ENCODE measurements at places on chromosomes 1 and 21. TPM values are rescaled to one million over a fixed set of nuclear protein-coding genes. Genes with fewer than 3 reads are reported as not detected.
A peak's percentile ranks its signal among the peaks of the same experiment; 100 is the strongest.

DNA sequence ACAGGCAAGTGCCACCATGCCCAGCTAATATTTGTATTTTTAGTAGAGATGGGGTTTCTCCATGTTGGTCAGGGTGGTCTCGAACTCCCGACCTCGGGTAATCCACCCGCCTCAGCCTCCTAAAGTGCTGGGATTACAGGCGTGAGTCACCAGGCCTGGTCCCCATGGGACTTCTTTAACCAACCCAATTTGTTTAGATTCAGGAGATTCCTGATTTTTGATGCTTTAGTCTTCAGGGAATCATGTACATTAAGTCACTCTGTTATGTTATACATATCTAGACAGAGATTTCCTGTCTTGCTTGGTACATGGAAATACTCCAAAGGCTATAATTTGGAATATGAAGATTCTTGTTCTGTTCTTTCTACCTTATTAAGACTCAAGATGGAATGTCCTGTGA, 202.4 kb upstream of the L1TD1 start:
- no peak for DNase-seq

GRCh38 chr1:212315907-212316306, 30.7 kb downstream of the PPP2R5A start:
- peak; percentile 35 for DNase-seq

DNA sequence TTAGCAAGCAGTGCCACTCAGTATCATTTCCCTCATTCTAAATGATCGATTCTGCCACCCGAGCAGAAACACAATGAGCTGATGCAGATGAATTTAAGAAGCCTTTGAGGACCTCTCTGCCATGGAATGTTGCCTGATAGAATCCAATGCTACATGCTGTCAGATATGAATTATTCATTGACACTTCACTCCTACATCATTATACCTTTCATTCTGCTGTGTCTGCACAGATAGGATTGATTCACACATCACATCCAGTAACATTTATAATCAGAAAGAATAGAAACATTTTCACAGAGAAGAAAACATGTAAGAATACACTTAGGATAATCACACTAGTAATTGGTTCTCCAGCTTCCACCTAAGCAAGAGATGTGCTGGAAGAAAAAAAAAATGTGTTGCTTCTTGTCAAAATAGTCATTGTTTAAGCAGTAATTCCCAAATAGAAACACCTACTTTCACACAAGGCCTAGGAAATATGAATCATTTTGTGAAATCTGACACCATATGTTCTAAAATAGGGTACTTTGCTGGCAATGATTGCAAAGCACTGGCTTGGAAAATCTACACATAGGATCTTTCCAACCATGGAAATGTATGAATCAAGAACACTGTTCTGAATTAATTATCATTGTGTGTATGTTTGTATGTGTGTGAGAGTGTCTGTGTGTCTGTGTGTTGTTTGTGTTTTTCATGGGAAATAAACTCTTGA, 110.1 kb downstream of the GRIK1 start:
- no peak for DNase-seq

GRCh38 chr1:16127676-16128337, 28.1 kb downstream of the EPHA2 start:
- DNase-seq = no peak

GRCh38 chr1:58576727-58577653, at the start of gene TACSTD2:
Gene TACSTD2, minus strand, starts transcription at chr1:58577252. Its CDS starts 96 bp downstream, at chr1:58577156.
- no peak for DNase-seq

DNA sequence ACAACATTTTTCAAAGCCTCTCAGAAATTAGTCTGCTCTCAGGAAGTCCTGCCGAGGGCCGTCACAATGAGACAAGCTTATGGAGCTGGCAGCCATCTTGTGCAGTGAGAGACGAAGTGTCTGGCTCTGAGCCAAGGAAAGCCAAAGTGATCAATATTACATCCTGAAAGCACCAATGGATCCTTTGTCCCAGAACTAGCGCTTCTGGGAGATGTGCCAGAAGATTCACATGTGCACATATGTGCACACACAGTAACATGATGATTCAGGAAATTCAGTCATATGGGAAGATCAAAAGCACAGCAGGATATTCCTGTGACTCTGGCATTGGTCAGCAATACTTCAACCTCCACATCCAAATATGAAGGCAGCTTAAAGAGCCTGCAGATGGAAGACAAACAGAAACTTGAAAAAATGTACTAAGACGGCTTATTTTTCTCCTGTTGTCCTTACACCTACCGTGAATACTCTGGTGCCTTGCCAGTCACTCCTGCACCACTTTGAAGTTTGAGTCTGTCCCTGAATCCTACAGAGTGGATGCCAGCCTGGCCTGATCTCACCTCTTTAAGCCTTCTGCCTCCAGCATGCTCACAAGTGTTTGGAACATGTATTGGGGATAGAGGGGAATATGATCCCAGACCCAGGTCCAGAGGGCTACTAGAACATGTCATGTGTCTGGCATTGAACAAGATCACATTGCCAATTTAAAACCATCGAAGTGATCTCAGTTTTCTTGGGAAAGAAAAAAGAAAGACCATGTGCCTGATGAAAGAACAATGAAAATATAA, 44.5 kb upstream of the PRRX1 start:
- no peak for DNase-seq

- DNase-seq = no peak
Observed at GRCh38 chr1:84693785-84694184, 3.5 kb upstream of the SSX2IP start.

- DNase-seq = no peak
Observed at GRCh38 chr1:45322486-45323040, 4.1 kb upstream of the HPDL start.

DNA sequence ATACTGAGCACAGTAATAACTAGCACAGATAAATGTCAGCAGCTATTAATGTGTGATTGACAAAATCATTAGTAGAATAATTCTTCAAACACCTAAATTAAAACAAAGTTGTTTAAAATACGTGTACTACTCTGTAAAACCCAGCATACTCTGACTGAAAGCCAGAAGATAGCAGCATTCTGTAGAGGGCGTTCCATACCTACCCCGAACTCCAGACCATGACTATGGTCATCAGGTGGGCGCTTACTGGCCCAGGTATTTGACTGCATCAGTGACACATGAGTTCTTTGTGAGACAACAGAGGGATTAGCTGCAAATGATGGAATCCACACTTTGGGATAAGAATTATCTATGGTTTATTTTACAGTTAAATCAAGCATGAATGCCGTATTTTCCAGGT, 139.7 kb upstream of the POGK start:
- no peak for DNase-seq

GRCh38 chr1:79726321-79726720, 719.8 kb upstream of the ADGRL4 start:
- no peak for DNase-seq

GRCh38 chr1:98660940-98661543, 479 bp upstream of the SNX7 start:
- no peak for DNase-seq

DNA sequence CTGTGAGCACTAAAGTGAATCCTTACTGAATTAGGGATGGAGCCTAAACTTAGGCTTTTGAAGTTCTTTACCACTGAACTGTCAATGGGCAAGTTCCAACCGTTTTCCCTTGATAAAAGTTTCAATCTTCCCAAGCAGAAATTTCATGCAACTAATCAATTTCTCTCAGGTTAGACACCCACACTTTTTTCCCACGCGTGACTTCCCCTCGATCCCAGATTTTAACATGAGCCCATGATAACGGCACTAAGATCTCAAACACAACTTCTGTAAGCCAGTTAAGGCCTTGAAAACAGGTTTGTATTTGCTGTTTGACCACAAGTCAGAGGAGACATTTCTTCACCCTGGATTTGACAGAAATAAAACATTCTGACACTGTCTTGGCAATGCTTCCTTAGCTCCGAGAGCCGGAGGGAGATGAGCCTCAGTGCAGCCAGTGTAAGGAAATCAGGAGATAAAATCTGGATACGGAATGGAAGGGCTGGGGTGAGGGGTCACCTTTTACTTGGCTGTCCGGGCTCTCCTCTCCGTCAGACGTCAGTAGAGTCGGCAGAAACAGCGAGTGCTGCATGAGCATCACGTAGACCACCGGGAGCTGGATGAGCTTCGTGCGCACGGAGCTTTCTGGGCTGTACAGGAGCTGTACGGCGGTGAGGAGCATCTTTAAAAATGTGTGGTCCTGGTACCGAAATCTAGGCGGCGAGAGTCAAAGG, 39.7 kb downstream of the MRAP start:
- DNase-seq = no peak

DNA sequence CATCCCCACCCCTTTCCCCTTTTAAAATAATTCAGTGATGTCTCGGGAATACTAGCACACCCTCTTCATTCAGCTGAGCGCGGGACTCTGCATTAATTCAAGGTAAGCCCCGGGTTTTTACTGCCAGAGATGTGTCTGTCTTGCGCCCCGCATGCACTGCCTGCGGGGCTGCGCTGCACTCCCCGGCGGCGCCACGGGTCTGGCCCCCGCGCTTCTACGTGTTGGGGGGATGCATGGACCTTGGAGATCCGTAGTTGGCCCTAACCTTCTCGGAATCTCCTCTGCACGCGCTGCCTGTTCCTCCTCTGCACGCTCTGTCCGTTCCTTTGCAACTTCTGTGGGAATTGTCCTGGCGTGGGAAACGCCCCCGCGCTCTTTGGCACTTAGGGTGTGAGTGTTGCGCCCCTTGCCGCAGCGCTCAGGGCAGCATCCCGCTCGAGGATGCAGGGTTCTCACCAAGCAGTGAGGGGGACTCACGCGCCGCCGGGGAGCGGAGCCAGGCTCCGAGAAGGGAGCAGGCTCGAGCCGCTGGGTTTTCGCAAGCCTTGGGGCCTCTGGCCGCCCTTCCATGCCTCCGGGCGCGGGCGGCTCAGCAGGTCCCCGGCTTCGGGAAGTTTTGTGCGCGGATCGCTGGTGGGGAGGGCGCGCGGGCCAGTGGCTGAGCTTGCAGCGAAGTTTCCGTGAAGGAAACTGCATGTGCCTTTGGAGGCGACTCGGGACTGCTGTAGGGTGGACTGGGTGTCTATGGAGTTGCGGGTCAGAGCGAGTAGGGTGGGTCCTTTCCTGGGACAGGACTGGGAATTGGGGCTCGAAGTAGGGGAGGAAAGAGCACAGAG, 165.1 kb upstream of the CACNA1E start:
- DNase-seq = no peak

GRCh38 chr1:31181515-31182343, 58.0 kb downstream of the NKAIN1 start:
- DNase-seq = no peak

GRCh38 chr1:98314601-98315000, 346.9 kb upstream of the SNX7 start:
- DNase-seq = no peak

GRCh38 chr1:52153898-52154297, 12.0 kb downstream of the ZFYVE9 start:
- no peak for DNase-seq

DNA sequence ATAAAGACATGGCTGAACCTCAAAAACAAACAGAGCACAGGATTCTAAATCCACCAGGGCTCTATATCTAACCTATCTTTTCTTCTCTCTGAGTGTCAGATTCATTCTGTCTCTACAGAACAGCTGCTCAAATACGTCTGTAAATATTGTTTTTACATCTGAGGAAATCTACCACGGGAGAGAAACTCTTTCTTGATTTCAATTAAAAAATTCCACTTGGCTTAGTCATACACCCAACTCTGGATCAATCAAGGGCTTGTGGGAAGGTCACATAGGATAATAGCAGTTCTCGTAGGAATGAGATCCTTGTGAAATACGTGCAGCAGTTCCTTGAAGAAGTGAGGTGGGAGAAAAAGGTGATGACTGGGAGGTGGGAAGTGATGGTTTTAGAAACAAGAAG, 1355.7 kb upstream of the ADGRL2 start:
- no peak for DNase-seq

DNA sequence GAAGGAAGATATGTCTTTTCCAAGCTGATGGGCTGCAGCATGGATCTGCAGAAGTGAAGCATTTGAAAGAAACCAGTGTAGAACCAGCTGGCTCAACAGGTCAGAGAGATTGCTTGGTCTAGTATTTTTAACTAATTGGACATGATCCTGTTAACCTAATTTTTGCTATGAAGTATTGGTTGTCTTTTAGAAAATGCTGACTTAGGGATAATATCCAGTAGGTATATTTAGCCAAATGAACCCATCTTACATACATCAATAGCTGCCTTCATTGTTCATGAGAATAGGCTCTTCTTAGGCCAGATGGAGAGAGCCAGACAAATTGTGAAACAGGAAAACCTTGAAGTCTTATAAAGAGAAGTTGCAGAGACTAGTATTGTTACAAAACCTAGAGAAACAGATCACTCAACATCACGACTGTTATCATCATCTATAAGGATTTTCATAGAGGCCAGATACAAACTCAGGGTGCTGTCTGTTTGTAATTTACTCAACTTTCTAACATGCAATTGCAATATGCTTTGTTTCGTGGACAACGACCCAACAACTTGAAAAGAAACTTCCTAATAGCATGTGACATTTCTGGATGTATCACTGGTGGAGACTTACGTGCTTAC, 148.2 kb downstream of the DISC1 start:
- no peak for DNase-seq

- no peak for DNase-seq
Observed at GRCh38 chr1:203186091-203186445, 436 bp downstream of the CHI3L1 start.

GRCh38 chr1:19220080-19220846, 10.2 kb upstream of the UBR4 start:
- DNase-seq = no peak

DNA sequence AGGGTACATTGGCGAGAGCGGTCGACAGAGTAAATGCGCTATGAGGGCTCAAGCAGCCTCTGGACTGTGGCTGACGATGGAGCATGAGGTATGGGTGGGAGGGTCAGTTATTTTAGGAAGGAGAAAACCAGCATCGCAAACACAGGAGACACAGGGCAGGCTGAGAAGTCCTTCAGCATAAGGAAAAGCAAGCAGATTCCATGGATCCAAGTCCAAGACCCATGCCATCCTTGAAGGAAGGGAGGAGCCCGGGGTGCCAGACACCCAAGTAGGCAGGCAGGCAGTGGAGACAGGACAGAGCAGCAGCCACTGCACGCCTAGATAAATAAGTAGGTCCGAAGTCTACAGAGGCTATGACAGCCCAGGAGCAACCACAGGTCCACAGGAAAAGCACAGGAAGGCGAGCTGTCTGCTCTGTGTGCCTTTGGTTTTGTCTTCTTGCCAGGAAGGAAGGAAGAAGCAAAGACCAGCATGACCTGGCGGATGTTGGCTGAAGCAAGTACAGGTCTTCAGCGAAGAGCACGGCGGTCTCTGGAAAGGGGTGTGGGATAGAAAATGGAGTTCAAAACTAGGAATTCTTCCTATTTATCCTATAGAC, 76.4 kb upstream of the SLC45A1 start:
- DNase-seq = no peak

GRCh38 chr1:183869230-183869629, 64.3 kb downstream of the RGL1 start:
- no peak for DNase-seq

- no peak for DNase-seq
Observed at GRCh38 chr21:34085129-34085528, 11.8 kb downstream of the MRPS6 start.

GRCh38 chr1:21255284-21255942, 34.9 kb downstream of the ECE1 start:
- DNase-seq = peak; percentile 82

The ZNF593OS gene
- not detected for total RNA-seq

The CATSPERE gene
- 0.09 TPM for total RNA-seq

The MAGOH gene
- 57.6 TPM for total RNA-seq

The OVAAL gene
- total RNA-seq = not detected

The OR13G1 gene
- total RNA-seq = not detected

The VTCN1 gene
- not detected for total RNA-seq

The LRRC52 gene
- not detected for total RNA-seq

The IVL gene
- not detected for total RNA-seq

The GPX7 gene
- total RNA-seq = 0.07 TPM

The SLC16A4 gene
- 412 TPM for total RNA-seq

The GJA4 gene
- total RNA-seq = not detected

The KRTAP12-2 gene
- total RNA-seq = not detected

The LORICRIN gene
- total RNA-seq = not detected

The FCN3 gene
- total RNA-seq = not detected

The SLAMF8 gene
- not detected for total RNA-seq

The F13B gene
- 0.12 TPM for total RNA-seq

All from NCI-H460 (cell line).